ENCODE measurements at places on chromosomes 3 and 15.

GRCh38 chr3:28972921-28973320 is 307.9 kb upstream of the RBMS3 start:
- DNase-seq: peak; percentile 6

DNA sequence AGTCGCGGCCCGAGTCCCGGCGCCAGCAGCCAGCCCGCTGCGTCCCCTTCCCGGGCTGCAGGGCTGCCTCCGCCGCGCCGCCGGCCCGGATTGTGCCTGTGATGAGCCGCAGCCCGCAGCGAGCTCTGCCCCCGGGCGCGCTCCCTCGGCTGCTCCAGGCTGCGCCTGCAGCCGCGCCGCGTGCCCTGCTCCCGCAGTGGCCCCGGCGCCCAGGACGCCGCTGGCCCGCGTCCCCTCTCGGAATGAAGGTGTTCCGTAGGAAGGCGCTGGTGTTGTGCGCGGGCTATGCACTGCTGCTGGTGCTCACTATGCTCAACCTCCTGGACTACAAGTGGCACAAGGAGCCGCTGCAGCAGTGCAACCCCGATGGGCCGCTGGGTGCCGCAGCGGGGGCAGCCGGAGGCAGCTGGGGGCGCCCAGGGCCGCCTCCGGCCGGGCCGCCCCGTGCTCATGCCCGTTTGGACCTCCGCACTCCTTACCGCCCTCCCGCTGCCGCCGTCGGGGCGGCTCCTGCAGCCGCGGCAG is 1.2 kb downstream of the CHST2 start:
- DNase-seq: peak; percentile 58

GRCh38 chr3:106140431-106140830 is 271.6 kb upstream of the CBLB start:
- DNase-seq: no peak

- no peak for DNase-seq
Measured at GRCh38 chr3:8441969-8442559, 59.6 kb upstream of the LMCD1 start.

DNA sequence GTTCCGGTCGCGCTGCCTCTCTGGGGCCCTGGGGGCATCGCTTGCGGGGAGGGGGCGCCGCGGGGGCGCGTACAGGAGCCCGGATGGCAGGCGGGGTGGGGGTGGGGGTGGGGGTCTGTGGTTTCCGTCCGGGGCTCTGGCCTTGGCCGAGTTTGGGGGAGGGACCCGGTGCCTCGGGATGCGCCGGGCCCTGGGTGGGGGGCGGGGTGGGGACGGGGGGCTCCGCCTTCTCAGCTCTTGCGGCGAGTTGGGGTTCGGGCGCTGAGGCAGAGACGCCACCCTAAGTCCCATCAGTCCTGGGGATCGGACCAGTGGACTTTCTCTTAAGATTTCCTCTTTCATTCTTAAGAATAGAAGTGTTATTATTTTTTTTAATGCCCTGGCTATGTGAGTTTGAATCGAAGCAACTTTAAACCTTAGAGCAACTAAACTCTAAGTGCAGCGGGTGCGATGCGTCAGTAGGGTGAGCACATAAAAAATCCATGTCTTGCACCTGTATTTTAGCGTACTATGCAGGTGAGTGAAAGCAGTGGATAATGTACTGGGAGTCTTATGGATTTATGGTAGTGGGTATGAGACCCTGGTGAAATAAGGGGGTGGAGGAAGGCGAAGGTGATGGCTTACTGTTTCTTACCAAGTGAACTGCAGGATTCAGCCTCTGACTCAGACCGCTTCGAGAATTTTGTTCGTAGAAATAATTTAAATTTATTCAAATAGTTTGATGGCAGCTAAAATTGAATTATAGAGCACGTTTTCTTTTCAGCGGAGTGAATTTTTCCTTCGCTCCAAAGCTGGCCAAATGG is 762 bp downstream of the CTNNB1 start:
- peak; percentile 43 for DNase-seq

Measured in activated CD4-positive, alpha-beta T cell treated with anti-CD3 and anti-CD28 coated beads for 48 hours (primary cell).